NCI-H1105 treated with DMSO at 0.1 percent for 48 hours (cell line): ENCODE measurements at places on chromosomes 6 and 20.

DNA sequence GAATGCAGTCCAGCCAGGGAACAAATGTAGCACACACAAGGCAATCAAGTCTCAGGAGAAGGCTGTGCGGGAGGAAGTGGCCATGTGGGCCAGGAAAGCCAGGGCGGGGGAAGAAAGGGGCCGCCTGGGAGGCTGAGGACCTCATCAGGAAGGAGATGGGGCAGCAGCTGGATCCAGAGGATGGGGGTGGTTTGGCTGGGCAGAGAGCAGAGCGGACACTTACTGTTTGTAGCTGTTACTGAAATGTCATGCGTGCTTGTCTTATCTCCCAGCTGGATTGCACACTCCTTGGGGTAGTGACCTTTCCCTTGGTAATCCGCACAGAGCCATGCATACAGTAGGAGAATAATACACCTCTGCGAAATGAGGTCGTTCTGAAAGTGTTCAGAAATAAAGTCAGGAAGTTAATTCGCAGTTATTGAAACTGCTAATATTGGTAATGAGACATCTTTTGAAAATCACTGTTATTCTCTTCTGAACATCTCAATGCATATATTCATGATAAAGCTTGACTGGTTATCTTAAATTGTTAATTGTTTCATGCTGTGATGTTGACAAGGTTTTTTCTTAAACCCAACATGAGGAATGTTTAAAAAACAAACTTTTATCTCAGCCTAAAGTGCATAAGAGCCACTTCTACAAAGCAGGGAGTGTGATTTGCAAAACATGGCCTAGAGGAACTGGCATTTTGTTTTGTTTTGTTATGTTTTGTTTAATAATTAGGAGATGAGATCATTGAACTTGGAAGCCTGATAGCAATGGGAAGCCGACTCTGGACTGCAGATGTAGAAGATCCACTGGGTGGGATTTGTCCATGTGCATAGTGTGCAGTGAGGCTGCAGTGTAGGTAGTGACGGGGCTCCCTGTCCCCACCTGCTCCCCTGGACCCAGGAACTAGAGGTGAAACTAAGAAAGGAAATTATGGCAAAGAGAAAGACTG is 18.0 kb upstream of the MAP3K4 start:
- DNase-seq: no peak

- no peak for DNase-seq
Measured at GRCh38 chr20:32969356-32970114, 34.7 kb downstream of the SUN5 start.

DNA sequence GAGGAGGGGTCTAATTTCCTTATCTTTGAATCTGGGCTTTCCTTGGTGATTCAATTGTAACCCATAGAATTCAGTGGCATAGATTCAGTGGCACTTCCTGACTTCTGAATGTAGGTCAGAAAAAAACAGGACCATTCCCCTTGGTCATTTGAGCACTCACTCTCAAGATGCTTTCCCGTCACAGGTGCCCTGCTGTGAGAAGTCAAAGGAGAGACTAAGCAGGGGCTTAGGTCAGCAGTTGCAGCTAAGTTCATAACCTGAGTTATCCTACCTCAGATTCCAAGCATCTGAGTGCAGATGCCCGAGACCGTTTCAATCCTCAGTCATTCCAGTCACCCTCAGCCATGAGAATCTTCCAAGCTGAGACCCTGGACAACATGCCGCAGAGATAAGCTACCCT is 506.6 kb downstream of the FRK start:
- DNase-seq: no peak

- DNase-seq: no peak
Measured at GRCh38 chr6:133906050-133906449, 17.1 kb downstream of the TCF21 start.

DNA sequence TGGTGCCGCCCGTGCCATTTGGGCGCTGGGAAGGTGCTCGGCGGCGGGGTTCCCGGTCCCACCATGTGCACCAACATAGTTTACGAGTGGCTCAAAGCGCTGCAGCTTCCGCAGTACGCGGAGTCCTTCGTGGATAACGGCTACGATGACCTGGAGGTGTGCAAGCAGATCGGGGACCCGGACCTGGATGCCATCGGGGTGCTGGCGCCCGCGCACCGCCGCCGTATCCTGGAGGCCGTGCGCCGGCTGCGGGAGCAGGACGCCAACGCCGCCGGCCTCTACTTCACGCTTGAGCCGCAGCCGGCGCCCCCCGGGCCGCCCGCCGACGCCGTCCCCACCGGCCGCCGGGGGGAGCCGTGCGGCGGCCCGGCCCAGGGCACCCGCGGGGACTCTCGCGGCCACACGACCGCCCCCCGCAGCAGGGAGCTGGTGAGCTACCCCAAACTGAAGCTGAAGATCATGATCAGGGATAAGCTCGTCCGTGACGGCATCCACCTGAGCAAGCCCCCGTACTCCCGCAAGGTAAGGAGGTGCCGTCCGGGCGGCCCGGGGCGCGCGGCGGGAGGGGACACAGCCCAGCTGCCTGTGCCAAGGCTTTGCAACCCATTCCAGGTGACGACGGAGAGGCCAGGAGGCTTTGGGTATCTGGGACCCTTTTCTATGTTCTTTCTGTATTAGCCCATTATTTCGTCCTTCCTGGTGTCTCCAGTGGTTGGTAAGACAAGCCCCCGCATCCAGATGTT is 547 bp downstream of the SAMD5 start:
- DNase-seq: no peak

- no peak for DNase-seq
Measured at GRCh38 chr20:18737140-18737539, 76.4 kb upstream of the SCP2D1 start.

DNA sequence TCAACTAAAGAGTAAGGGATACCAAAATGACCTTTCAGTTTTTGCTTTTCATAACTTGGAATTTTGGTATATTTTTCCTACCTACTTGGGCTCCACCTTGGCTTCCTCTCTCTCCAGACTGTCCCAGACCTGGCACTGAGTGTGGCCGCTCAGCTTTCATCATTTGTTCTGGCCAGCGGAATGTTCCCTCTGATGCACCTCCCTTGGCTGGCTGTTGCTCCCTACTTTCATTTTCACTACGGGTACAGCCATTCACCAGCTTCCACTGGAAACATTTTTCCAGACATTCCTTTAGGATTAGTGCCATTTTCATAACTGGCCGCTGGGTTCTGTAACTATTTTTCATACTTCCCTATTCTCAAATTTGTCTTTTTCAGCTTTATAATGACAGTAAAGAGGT is 487.4 kb downstream of the TENT5A start:
- DNase-seq: no peak

GRCh38 chr20:16475225-16475624 is 98.0 kb downstream of the KIF16B start:
- no peak for DNase-seq

- no peak for DNase-seq
Measured at GRCh38 chr20:33668466-33669155, 1.9 kb downstream of the ACTL10 start.

GRCh38 chr20:44739942-44740341 is 5.7 kb upstream of the KCNK15 start:
- DNase-seq: no peak

- DNase-seq: no peak
Measured at GRCh38 chr20:51003753-51004152, 19.2 kb downstream of the KCNG1 start.

- DNase-seq: no peak
Measured at GRCh38 chr20:8155812-8156211, 23.7 kb downstream of the PLCB1 start.

GRCh38 chr6:30260036-30260504 is 46.9 kb upstream of the TRIM26 start:
- no peak for DNase-seq

DNA sequence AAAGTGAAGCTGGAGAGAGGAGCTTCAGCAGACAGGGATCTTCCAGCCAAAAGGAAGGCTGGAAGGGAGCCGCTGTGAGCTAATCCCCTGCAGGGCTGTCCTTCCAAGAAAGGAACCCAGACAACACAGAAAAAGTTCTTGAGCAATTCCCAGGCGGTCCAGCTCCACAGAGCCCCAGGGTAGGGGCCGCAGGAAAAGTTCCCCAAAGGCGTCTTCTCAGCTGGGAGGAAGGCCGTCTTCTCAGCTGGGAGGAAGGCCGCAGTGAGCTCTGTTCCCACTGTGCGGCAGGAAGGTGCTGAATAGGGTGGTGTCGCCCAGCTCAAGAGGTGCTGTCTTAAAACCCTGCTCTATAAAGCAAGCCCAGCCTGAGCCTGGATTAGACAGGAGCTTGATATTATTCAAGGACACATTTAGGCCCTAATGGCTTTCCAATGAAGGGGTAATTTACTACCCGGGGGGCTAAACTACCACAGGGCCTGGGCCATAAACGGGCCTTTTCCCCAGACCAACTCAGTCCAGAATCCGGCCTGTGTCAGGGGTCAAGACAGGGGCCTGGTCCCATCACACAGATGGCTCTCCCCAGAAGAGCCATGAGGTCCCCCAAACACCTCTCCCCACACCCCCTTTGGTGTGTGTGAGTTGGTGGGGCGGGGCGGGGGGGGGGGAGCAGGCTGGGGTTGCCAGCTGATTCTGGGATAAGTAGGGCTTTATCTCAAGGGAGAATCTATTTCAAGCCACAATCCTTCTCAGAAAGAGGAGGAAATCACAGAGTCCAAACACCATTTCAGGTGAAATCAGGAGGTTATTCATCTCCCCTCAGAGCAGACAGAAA is 103.6 kb downstream of the NOL4L start:
- DNase-seq: no peak

DNA sequence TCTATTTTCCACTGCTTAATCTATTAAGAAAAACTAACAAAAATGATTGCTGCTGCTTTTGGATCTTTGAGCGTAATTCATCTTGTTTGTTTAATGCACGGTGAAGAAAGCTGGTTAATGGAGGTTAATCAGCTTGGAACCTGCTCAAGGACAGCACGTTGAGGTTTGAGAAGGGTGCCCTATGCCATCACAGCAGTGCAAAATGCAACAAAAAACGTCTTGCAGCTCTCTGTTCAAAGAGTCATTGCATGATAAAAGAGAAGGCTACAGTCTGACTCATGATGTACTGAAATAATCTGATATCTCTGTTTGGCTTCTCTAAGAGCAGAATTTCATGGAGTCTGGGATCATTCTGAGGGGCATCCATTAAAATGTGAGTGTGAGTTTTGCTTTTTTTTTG is 80.6 kb upstream of the PREP start:
- no peak for DNase-seq

- no peak for DNase-seq
Measured at GRCh38 chr6:16690608-16691142, 70.6 kb downstream of the ATXN1 start.

DNA sequence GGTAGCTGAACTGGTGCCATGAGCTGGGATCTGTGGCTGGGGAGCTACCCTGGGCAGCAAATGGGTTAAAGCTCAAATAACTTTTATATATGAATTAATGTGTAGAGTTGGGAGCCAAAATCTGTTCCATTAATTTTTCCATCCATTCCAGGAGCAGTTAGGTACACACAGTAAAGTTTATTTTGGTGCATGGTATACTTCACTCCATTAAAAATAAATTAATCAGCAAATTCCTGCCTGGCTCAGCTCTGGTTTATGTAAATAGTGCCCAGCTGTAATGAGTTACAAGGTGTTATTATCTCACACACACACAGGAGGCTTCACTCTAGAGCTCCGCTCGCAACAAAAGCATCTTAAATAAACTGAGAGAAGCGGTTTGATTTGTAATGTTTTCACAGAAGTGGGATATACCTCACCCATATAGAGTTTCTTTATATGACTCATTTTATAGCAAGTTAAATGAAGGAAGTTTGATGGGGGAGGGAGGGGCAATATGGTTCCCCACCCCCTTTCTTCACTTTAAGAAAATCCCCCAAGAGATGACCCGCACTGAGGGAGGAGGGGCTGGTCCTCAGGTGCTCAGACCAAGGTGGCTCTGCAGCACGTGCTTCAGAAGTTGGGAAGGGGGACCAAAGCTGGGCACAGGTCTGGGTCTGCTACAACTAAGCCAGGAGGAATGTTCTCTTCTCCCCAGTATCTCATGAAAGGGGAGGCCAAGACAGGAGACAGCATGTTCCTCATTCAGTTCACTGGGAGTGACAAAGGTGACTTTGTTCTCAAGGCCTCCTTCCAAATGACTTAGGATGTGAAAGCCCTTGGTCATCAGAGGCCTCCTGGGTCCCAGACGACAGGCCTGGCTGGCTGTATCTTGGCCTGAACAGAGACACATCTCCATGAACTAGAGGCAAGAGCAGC is 10.5 kb upstream of the FAM83C start:
- DNase-seq: peak; percentile 28

- DNase-seq: no peak
Measured at GRCh38 chr6:168015009-168015408, 17.5 kb downstream of the KIF25 start.

DNA sequence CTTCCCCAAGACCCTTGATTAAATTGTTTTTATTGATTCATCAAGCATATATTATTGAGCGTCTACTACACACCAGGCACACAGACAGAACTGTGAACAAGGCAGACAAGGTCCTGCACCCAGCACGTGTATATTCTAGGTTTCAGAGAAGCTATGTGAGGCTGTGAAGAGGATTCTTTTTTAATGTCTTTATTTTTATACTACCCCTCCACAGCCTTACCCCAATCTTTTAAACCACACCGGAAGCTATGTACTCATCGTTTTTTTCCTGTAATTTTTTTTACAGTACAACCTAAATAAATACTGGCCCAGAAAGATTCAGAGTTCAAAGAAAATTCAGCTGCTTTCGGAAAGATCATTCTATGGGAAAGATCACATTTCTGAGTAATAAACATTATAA is 10.0 kb downstream of the SGK1 start:
- DNase-seq: no peak

GRCh38 chr6:5094327-5094726 is 9.2 kb downstream of the PPP1R3G start:
- DNase-seq: no peak

GRCh38 chr6:17178326-17178725 is 76.5 kb downstream of the STMND1 start:
- no peak for DNase-seq

DNA sequence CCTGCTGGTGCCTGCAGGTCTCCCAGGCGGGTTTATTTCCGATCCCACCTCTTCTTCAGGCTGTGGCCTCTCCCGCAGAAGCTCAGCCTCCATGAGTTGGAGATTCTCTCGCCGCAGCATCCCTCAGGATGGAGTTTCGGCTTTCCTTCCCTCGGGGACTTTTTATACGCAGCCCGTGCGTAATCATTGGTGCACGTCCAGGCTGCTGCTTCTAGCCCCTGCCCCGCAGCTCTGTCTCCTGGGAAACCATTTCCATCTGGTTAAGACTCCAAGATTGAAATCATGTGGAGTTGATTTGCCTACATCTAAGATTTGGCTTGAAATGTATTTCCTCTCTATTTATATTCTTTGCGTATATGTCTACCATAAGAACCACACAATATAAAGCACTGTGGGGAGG is 46.7 kb upstream of the CARMIL1 start:
- DNase-seq: no peak
